ENCODE measurements at places on chromosomes 11 and 22.

- no peak for DNase-seq
These were observed 109.2 kb downstream of the ZBTB16 start for GRCh38 chr11:114168691-114169090.

GRCh38 chr11:108137212-108137611, 15.8 kb downstream of the ACAT1 start:
- no peak for DNase-seq

DNA sequence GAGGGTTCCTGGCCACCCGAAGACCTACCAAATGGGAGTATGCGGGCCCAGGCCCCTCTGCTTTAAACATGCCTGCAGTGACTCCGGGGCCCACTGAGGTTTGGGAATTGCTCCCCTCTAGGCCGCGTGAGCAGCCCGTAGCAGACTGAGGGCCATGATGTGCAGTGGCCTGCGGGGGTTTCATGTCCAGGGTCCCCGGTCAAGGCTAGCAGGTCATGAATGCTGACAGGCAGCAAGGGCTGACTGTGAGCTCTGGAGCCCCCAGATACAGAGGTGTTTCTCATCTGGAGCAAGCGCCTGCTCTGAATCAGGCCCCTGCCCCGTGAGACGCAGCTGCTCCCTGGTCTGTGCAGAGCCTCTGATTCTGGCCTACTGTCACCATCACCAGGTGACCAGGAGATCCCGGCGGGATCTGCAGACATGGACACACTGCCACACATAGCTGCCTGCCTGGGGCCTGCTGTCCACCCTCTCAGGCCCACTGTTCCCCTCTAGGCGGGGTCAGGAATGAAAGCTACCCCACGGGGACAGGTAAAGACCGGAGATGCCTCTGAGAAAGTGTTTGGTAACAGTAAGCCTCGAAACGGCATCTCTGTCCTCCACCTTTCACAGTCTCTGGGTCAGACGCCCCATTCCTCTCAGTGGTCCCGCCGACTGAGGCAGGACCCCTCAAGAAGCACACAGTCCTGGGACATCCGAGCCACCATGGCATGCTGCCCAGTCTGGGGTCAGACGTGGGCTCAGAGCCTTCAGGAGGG, 73.3 kb downstream of the PARVB start:
- DNase-seq = no peak

DNA sequence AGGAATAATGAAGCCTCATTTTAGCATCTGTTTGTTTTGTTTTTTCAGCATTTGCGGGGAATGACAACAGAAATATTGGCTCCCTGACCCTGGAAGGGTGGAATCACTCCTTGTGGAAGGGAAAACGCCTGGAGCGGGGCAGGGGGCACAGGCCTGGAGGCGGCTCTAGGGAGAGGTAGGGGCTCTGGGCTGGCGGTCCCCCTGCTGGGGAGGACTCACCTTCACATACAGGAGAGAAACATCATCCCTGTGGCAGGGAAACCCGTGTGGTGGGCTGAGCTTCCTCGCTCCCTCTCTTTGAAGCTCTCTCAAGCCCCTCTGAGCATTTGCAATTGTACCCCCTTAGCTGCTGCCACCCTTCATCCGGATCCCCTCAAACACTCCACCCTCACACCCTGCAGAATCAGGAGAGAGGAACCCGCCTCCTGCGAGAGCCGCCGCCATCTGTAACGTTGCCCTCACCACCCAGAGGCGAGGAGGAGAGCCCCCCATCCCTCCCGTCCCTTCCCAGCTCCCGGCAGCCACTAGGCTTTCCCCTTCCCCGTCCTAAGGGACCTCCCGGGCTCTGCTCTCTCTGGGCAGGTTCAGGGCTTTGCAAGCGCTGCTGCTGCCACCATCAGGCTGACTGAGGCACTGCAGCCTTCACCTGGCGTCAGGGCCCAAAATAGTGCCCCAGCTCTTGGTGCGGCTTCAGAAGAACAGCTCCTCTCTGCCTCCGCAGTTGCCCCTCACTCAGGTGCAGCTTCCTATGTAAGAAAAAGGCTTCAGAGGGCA, 10.4 kb downstream of the KIRREL3 start:
- peak; percentile 87 for DNase-seq

DNA sequence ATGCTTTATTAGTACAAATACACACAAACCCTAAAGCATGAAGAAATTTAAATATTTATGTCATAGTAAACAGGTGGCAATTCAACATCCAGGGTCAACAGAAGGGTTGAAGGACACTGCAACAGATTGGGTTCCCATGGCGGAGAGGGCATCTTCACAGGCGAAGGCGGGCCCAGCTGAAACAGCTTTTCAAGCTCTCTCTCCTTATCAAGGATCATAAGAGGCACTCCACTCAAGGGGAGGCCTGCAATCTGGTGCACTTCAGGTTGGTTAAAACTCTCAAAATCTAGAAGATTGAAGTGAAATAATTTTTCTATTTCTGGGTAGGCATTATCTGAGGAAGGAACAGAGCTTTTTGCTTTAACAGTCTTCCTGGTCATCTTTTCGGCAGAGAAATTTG, 16.8 kb upstream of the SLC22A8 start:
- no peak for DNase-seq

DNA sequence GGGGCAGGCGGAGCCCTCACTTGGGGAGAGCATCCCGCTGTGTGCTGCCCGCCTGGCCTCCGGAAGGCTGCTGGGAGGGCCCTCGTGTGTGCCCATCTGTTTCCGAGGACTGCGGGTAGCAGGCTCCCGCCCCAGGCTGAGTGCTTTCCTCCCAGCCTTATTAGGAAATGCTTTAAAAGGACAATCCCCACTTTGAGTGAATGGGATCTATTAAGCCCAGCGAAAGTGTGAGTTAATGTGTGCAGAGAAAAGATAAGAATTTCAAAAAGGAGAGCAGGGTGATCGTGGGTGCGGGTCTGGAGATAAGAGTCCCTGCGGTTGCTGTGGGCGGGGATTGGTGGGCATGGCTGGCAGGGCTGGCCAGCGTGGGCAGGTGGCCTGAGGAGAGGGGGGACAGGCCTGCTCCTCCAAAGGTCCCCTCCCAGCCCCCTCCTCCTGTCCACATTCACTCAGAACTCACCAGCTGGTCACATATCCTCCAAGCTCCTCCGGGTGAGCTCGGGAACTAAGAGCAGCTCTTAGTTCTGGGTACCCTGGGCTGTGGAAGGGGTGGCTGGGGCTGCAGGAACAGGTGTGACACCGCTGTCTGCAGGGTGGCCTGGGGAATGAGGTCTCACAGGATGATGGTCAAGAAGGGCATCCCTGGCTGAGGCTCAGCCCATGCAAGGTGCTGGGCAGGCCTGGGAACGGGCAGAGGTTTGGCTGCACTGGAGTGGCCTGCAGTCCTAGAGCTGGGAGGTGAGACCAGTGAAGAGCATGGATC, 1260.3 kb downstream of the BRD1 start:
- no peak for DNase-seq

- no peak for DNase-seq
These were observed 89.0 kb upstream of the CD44 start for GRCh38 chr11:35049859-35050531.

DNA sequence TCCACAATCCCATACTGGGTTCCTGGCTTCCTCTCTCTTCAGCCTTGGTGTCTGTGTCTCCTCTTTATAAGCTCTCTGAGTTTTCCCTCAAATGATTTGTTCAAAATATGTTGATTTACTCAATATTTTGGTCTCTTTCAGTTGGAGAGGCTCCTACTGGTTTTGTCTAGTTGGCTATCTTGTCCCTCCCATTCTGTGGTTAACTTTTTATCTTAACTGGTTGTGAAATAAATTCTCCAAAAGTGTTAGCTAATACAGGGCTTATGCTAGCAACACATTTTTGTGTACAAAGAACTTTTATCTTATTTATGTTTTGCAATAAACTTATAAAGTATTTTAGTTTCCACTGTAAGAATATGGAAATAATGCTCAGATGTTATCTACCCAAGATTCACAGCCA, 200.9 kb downstream of the AASDHPPT start:
- no peak for DNase-seq

GRCh38 chr11:128389461-128389976, 197.8 kb downstream of the ETS1 start:
- DNase-seq = no peak

DNA sequence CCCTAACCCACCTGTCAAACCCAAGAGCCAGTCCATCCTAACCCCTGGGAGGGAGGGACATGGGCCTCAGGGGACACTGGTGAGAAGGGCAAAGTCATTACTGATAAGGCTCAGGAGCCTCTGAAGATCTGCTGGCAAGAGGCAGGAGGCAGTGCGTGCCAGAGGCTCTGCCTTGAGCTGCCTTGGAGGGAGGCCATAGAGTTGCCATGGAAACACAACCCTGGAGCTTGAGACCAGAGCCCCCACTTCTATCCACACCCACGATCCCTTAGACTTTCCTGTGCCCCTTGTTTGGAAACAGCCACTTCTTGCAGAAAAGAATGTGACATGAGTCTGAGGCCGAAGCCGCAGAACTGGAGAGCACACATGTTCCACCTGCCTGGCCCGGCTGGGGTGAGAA, 89.7 kb upstream of the CSNK2A3 start:
- no peak for DNase-seq

DNA sequence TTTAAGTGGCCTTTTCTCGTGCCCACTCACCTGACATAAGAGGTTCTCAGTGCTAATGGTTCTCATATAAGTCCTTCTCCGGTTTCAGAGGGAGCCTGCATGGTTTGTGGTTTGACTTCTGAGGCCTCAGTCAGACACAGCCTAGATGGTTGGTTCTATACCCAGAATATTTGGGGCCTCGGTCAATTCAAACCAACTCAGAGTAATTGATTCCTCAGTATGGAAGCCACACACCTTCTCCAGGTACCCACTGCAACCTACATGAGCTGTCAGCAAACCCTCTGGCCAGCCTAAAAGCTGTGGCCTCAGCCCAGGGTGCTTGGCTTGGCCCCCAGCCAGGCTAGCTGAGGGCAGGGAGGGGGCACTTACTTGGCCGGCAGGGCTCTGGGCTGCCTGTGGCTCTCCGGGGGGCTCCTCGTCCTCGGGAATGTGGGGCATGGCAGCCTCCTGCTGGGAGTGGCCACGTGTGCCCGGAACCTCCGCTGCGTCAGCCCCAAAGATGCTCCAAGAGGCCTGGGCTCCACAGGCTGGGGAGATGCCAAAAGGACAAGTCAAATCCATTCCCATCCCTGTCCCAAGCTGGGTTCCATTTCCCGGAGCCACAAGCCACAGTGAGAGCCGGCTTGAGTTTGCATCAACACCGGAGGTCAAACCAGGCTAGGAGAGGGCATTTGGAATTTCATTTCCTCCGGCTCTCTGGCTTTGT, 41.7 kb downstream of the IRAG1 start:
- DNase-seq = peak; percentile 40

All from NCI-H1092 (cell line).